Amniotic stem cell (primary cell): ENCODE measurements at places on chromosomes 16 and 17.

- DNase-seq, result no peak
Measured at GRCh38 chr16:14132696-14133048, 61.6 kb downstream of the MRTFB start.

- no peak for DNase-seq
Measured at GRCh38 chr17:66517336-66518009, 215.1 kb downstream of the PRKCA start.

- DNase-seq, result no peak
Measured at GRCh38 chr17:17080781-17081180, 38.5 kb downstream of the MPRIP start.

DNA sequence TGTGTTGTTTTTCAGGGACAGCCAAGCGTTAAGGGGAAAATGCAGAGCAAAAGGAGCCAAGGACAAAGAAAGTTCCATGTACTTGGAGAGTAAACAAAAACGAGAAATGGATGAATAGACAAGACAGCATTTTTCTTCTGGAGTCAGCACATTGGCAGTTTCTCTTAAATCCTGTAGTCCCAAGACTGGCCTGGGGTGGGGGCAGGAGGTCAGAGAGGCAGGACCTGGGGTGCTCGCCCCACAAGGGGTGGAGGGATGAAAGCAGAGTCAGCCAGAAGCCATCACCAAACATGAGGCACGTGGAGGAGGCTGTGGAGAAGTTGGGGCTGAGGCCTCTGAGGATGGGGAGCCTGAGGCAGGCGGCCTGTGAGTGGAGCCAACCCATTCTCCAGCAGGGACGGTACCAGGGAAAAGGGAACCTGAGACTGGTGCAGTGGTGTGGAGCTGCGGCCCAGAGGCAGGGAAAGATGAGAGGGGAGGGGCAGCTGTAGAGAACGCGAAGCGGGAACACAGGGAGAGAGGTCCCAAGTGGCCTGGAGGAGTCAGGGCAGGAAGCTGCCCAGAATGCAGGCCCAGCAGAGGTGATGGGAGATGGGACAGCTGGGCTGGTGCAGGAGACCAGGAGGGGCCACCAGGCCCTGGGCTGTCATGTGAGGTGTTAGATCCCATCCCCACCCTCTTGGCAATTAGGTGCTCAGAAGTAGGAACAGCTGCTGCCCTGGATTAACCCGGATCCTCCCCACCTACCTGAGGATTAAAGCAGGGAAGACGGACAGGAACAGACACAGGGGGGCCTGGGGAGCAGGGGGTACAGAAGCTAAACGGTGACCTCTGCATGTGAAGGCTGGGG lies 3.3 kb downstream of the TLCD3B start:
- DNase-seq, result no peak

- no peak for DNase-seq
Measured at GRCh38 chr17:80663781-80664206, 119.2 kb downstream of the RPTOR start.

- no peak for DNase-seq
Measured at GRCh38 chr16:64343061-64343819, 778.6 kb downstream of the CDH11 start.

- DNase-seq, result no peak
Measured at GRCh38 chr17:64154717-64155116, 24.8 kb upstream of the ERN1 start.

DNA sequence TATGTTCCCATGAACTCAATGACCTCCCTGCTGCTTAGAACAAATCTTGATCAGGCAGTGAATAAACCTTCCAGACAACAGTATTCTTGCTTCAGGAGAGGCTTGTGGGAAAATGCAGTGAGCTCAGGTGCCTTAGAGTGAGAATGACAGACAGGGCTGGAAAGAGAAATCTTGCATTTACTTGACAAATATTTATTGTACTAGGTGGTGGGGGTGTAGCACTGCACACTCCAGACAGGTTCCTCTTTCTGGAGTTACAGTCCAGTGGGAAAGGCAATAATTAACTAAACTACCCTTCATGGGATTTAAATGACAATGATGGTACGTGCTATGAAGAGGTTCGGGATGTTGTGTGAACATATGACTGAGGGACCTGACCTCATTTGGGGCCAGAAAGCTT lies 182.9 kb downstream of the SHISA9 start:
- DNase-seq, result no peak

- no peak for DNase-seq
Measured at GRCh38 chr17:42692489-42692888, 10.2 kb downstream of the CNTNAP1 start.

DNA sequence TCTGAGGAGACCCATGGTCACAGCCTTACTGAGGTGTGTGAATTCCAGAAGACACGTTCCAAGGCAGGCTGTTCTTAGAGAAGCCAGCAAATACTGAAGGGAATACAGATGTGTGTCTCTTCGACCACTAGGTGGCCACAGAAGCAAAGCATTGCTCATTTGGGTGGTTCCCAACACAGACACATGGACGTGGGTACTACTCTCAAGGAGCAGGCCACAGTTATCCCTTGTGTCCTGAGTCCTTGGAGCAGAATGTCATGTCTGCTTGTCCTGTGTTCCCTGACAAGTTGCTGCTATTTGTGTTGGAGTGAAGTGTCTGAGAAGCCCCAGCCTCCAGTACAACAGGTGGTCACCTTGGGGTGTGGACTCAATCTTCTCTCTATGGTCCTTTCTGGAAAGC lies 30.3 kb downstream of the HMOX2 start:
- peak; percentile 50 for DNase-seq

DNA sequence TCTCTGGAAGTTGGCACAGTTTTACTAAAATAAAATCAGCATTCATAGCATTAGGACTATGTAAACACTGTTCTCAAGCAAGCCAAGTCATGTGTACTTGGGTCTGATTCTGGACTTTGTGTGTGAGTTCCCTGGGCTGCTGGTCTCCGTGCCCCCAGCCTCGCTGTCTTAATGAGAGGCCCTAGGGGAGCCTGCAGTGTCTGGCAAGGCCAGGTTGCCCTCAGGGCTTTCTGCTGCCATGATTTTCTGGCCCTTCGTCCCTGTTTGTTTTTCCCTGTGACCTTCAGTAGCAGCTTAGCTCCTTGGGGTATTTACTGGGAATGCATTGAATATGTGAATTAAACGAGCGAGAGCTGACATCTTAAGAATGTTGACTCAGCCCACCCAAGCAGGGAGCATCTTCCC lies 161.8 kb downstream of the RPTOR start:
- no peak for DNase-seq

DNA sequence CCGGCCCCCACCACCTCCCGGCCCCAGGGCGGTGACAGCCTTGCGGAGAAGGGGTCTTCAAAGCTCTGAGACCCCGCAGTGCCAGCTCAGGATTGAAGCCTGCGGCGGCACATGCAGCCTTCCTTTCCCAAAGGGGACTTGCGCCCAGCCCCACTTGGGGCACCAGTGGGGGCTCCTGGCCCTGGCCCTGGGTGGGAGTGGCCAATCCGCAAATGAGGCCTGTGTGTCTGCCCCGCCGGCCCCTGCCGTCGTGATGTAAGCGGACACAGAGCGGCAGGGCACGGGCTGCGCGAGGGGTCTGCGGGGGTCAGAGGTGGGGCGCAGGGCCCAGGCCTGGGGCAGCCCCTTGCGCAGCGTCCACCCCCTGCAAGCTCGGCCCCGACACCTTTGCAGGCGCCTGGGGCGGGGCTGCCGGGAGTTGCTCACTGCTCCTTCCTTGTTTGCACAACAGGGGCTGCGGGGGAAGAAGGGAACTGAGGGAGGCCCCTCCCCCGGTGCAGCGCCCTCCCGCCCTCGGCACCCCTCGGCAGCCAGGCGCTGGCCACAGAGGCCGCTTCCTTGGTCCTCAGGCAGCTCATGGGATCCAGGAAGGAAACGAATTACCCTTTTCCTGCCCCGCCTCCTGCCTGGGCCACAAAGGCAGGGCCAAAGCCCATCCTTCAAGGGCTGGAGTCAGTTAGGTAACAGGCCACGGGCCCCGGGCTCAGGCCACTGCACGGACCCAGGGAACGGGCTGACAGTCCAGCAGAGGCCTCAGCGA lies 2.9 kb downstream of the SLC16A3 start:
- DNase-seq, result no peak

DNA sequence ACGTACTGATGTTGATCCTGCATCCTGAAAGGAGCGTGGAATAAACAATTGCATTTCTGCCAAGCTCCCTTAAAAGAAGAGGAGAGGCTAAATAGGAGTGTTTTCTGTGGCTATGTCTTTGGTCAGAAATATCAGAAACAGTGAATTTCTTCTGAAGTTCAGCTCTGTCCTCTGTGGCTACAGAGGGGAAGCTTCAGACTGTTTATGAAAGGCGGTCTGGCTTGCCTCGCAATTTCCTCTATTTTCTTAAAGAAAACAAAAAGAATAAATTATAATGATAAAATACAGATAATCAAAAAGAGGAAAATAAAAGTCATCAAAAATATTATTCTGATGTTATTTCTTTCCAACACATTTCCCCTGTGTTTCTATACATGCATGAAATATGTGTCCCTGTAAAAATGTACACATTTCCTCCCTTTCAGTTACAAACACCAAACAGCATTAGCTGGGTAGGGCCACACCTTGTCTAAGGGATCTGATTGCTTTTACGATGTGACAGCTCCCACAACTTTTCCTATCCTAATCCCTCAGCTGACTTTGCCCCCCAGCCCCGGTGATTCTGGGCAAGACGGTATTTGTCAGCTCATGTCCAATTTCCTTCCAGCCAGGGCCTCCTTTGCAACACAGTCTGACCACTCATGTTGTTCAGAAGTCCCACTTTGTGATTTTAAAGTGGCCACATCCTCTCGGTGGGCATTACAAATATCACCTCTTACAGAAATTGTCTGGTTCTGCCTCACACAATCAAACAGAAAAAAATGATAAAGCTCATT lies 439.0 kb downstream of the HS3ST3B1 start:
- no peak for DNase-seq

DNA sequence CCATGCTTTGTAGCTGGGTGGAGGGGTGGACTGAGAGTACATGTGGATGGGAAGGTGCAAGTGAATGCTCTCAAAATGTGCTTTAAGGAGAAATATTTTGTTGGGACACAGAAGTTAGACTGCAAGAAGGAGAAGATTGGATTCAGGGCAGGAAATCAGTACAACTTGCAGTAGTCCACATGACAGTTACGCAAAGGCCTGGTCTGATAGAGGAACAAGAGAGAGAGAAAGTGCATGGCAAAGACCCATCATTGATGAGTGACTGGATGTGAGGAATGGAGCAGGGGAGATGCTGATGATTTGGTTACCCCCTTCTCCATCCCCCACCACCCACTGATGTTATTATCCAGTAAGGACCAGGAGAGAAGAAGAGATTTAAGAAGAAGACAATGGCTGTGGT lies 472.8 kb downstream of the MAF start:
- DNase-seq, result no peak

GRCh38 chr16:12460064-12460392 lies 343.7 kb downstream of the CPPED1 start:
- DNase-seq, result no peak

- no peak for DNase-seq
Measured at GRCh38 chr17:19646788-19647696, 1.5 kb upstream of the ALDH3A2 start.

- DNase-seq, result no peak
Measured at GRCh38 chr16:49048557-49048956, 233.1 kb downstream of the CBLN1 start.

DNA sequence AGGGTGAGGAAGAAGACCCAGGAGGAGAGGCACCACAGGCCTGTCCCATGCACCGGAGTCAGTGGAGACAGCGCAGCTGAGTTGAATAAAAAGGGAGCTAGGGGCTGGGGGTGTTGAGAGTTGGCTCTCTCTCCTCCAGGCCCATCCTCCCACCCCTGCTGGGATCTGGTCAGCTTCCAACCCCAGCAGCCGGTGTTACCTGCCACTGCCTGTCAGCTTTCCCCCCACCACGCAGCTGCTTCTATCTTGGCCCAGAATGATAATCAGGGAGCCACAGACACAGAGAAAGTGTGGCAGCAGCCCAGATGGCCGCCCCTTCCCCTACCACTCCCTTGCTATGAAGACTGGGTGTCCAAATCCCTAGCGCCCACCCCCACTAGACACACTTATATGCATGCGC lies 120.6 kb upstream of the RPL38 start:
- no peak for DNase-seq

DNA sequence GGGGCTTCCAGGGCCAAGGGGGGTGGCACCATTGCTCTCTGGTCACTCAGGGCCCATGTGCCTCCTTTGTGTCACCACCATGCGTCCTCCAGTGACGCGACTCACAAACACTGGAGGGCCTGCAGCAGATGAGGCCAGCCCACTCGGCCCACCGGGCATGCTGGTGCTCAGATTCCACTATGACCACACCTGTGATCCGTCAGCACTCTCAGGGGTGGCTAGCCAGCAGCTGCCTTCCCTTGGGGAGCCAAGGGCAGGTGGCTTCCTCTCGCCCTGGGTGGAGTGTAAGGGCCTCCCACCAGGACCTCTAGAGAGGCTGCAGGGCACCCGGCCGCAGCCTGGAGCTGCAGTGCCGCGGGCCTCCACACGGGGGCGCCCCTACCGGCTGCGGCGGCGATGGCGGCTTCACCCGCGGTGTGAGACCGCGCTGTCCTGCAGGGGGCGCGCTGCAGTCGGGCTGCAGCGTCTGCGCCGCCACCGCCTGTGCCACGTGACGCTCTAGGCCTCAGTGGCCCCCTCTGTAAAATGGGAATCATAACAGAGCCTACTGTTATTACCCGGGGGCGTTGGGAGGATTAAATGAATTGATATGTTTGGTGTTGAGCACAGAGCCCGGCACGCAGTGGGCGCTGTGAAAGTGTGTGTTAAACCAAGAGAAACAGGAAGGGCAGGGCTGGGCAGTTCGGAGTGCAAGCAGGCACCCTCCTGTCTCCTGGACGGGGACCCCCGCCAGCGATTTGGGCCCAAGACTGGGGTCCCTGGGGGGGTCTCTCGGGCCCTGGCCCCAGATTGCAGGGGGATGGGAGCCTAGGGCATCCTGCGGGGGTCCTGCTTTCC lies 192.4 kb upstream of the GSE1 start:
- DNase-seq, result no peak

DNA sequence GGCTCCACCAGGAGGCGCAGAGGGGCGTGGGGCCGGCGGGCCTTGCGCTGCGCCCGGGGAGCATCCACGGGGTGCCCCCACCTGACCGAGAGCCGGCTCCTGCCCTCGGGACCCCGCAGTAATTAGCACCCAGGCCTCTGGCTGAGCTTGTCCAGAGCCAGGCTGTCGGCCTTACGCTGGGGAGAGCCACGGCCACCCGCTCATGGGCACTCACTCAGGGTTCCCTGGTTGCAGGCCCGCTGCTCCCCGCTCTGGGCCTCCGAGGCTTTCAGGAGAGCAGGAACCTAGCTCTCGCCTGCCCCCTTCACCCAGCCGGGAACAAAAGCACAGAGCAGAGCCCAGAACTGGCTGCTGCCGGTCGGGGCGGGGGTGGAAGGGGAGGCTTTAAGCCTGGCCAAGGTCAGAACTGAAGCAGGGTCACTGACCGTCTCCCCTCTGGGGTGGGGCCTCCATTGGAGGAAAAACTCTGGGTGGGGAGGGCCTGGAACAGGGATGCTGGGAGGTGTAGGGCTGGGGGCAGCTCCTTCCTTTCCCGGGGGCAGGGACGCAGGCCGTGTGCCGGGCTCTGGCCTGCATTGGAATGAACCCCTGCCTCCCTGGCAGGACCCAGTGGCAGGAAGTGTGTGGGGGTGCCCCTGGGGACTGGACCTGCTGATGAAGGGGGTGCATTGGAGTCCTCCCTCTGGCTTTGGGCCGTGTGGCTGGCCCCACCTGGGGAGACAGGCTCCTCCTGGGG lies 12.3 kb downstream of the GLIS2 start:
- peak; percentile 34 for DNase-seq
